ENCODE measurements at places on chromosomes 12 and 14.

DNA sequence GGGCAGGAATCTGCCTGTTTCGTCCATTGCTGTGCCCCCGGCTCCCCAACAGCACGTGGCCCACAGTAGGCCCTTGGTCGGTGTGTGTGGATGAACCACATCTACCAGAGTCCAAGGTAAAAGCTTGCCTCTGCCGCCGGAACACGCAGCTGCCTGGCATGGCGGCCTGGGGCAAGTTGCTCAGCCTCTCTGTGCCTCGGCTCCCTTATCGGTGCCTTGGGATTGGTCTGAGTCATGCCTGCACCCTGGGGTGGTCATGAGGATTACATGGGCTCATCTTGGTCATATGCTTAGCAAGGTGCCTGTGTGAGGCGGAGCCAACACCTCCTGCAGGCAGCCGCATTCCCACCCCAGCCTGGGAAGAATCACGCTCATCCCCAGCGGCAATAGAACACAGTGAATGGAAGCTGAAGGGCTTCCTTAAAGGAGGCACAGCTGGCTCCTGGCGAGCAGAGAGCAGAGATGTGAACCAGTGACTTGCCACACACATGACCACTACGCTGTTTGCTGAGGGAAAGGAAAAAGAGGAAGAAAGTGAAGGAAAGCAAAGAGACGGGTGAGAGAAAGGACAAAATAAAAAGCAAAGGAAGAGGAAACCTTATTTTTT is 5.5 kb upstream of the SCARB1 start:
- no peak for DNase-seq

DNA sequence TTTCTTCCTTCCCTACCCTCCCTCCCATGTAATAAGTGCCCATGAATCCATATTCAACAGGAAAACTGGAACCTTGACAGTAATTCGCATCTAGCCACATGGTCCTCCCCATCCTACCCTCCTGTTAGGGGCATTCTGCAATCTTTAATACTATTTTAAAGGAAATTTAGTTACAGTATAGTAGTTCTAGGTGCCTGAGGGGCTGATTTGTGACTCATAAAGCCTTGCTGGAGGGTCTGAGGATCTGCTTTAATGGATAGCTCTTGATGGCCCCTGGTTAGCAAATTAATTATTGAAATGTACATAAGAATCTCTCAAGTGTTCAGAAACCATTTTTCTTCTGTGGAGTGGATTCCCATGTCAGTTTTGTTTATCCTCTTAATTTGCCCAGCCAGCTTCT is 54.1 kb downstream of the ESRRB start:
- DNase-seq, result no peak

- DNase-seq, result no peak
Observed at GRCh38 chr12:50679612-50680011, 84.3 kb upstream of the ATF1 start.

DNA sequence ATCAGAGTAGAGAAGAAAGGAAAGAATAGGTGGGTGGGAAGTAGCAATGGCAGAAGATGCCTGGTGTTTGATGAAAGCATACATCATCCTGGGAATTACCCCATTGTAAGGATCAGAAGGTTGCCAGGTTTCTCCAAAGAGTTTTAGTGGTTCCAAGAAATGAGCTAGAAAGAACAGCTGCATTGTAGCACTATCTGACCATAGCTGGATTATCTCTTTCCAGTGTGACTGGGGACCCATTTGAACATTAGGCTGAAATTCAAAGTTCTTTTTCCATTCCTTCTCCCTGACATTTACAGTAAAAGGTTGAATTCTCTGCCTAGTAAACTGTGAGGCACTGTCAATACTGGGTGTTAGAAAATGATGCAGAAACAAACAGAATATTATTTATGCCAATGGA is 244.4 kb downstream of the GALC start:
- no peak for DNase-seq

GRCh38 chr14:98292191-98292590 is 979.8 kb downstream of the BCL11B start:
- no peak for DNase-seq

DNA sequence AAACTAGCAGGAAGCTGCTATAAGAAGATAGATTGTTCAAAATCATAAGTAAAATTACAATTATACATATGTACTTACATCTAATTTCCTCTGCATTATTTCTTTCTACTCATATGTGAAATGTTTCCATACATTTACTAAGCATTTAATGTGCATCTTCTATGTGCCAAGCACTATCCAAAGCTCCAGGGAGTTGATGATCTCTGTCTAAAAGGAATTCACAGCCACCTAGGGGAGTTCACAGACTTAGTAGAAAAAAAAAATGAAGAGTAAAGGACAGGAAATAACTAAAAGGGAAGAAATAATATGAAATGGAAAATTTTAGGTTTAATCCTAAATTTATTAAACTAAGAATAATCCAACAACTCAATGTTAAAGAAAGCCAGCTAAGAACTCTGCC is 91.7 kb downstream of the EFCAB11 start:
- no peak for DNase-seq

DNA sequence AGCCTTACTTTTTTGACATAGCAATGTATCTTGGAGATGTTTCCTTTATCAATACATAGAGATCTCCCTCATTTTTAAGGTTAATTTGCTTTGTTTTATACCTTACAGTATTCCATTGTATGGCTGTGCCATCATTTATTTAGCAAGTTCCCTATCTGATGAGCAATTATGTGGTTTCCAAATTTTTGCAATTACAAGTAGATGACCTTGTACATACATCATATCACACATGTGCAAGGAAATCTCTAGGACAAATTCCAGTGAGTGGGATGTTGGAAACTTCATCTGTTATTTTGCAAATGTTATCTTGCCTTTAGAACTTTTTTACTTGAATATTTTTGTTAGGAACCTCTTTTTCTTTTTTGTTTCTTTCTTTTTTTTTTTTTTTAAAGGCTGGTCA is 49.7 kb downstream of the DRAM1 start:
- no peak for DNase-seq

DNA sequence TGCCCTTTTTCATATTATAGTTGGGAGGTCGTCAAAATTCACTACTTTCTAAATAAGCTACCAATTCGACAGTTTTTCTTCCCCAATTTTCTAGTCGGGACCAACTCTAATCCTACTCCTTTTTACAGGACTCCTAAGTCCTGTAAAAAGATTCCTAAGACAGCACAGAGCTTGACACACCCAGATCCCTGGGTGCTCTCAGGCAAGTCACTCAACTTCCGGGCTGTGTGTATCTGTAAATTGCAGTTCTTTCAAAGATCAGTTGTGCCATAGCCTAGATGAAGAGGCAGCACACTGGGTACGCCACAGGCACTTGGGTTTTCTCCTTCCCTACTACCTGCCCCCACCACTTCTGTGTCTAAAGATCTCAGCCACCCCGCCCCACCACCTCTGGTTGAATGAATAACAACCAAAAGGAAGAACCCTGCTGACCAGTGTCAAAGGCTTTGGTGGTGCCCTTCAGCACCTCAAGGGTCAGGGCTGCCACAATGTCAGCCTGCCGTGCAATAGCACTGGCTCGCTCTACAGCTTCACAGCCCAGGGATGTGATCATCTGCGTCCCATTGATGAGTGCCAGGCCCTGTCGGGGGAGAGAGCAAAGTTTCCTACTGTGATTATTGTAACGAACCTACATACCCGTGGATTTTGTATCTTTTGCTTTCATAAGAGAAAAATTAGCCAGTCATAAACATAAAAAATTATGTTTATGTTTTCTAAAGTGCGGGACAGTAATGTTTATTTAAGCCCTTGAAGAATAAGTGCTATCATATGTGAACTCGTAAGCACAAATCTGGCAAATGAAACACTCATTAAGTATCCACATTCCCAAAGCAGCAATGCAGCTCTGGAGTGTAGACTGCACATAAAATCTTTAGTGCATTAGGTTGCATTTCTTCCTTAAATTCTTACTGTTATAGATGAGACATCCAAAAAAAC is 9.2 kb downstream of the HAL start:
- no peak for DNase-seq

- no peak for DNase-seq
Observed at GRCh38 chr12:65004270-65004669, 116.8 kb downstream of the WIF1 start.

- no peak for DNase-seq
Observed at GRCh38 chr12:74899031-74899829, 310.4 kb downstream of the KCNC2 start.

GRCh38 chr14:59490756-59491155 is 6.4 kb downstream of the JKAMP start:
- DNase-seq, result no peak

GRCh38 chr12:25734529-25735180 is 181.6 kb upstream of the LMNTD1 start:
- DNase-seq, result no peak

- no peak for DNase-seq
Observed at GRCh38 chr14:64193821-64194220, 100.3 kb downstream of the ESR2 start.

- DNase-seq, result peak; percentile 47
Observed at GRCh38 chr14:58298477-58299400, at the start of gene ARID4A. Gene ARID4A (plus strand): TSS chr14:58298555. CDS start chr14:58299855, 1,300 bp downstream.

DNA sequence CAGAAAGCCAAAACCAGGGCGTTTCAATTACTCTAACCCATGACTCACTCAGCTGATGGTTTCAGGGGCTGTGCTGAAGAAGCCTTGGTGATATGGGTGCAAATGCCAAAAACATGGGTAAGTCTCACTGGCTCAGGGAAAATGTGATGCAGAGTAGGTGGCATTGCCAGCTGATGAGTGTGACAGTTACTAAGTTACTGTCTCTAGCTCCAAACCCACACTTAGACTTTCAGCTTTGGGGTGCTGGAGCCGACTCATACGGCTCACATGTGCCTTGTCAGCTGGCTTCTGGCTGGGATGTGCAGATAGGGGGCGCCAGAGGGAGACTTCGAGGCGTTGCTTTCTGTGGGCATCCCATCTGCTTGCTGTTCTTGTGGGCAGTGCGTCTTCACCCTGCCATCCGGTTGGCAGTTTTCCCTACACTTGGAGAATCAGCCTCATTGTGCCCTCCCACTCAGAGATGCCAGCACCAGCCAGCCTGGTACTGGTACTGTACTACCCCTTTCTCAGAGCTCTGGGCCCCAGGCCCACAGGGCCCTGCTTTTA is 11.1 kb upstream of the KRT7 start:
- peak; percentile 86 for DNase-seq

- no peak for DNase-seq
Observed at GRCh38 chr14:87013583-87013982, 979.4 kb downstream of the GALC start.

DNA sequence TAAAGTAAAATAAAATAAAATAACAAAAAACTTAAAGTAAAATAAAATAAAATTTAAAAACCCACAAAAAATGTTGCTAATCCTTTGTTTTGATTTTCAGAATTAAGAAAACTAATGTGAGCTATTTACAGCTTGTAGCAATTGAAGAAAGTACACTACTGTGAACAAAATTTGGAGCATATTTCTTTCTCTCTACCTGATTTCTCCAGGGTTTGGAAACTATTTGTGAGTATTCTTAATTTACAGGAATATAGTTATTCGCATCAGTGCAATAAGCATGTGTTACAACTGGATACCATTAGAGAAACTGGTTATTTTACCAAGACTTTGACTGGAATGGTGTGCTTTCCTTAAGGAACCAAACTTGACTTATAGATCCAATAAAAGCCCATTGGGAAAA is 86.1 kb upstream of the CNOT2 start:
- no peak for DNase-seq

GRCh38 chr12:80576641-80577418 is 130.6 kb upstream of the MYF6 start:
- no peak for DNase-seq

DNA sequence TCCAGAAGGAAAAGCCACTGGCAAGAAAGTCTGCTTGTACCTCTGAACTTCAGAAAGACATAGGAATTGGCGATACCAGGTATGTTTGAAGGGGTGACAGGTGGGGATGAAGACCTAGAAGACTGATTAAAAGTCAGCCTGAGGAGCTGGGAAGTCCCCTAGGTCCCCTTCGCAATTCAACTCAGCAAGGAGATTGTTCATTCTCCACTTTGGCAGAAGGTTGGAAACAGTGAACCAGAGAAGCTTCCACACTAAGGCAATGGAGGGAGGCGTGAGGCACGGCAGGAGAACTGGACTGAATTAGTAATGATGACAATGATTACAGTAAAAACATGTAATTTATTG is 240.3 kb upstream of the TMPO start:
- DNase-seq, result no peak

- DNase-seq, result no peak
Observed at GRCh38 chr12:51409846-51410245, 14.8 kb upstream of the SLC4A8 start.

- DNase-seq, result no peak
Observed at GRCh38 chr14:99147366-99147740, 124.6 kb downstream of the BCL11B start.

DNA sequence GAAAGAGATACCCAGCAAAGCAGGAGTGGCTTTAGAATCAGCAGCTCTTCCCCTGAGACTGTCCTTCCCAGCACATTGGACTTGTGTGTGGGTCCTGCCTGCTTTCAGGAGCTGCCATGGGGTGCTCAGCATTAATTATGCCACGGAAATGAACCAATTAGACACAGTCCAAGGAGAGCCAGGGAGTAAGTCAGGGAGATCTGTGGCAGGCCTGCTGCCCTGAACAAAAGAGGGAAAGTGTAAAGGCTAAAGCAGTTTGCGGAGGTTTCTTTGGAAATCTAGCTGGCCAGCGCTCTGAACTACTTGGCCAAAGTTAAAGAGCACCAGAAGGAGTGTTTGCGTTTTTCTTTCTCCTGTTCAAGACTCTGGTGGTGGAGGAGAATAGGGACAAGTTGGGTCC is 65.7 kb upstream of the SRSF5 start:
- DNase-seq, result no peak
